HCT116 (cell line): ENCODE measurements at places on chromosomes 5 and 9. TPM values are rescaled to one million over a fixed set of nuclear protein-coding genes. Genes with fewer than 3 reads are reported as not detected.

The ADAMTS2 gene
- 3.9 TPM for total RNA-seq

The SLCO6A1 gene
- 0.69 TPM for total RNA-seq

The DRD1 gene
- total RNA-seq, result 0.54 TPM

The MEIKIN gene
- total RNA-seq, result not detected

- peak; percentile 76 for DNase-seq
Measured at GRCh38 chr5:137220523-137220927, 278.6 kb downstream of the SPOCK1 start.

GRCh38 chr9:21656776-21657674 lies 145.4 kb upstream of the MTAP start:
- no peak for DNase-seq

DNA sequence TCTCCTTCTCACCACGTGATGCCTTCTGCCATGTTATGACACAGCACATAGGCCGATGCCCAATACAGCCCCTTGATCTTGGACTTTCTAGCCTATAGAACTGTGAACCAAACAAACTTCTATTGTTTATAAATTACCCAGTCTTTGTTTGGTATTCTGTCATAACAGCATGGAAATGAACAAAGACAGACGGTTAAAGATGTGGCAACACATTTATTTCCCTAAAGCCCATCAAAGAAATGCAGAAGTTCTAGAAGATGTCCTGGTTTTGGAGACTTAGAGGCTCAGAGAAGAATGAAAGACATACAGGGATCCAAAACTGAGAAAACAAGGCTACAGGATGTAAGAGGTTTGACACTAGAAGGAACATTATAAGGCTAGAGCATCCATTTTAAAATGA lies 600.8 kb upstream of the DAB2 start:
- DNase-seq, result no peak

DNA sequence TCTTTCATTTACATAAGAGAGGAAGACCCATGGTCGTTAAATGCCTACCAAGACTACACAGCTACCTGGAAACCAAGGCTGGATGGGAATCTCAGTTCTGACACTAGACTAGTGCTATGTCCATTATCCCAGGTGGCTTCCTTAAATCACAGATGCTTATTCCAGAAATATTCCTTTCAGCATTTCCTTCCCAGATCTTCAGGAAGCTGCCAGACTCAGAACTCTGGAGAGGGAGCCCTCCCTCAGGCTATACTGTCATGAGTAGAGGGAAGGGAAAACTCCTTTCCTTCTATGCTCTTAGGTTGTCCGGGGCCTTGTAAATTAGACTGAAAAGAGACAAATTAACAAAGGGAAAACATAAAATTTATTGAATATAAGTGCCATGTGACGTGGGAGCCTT lies 20.8 kb downstream of the FREM1 start:
- no peak for DNase-seq

DNA sequence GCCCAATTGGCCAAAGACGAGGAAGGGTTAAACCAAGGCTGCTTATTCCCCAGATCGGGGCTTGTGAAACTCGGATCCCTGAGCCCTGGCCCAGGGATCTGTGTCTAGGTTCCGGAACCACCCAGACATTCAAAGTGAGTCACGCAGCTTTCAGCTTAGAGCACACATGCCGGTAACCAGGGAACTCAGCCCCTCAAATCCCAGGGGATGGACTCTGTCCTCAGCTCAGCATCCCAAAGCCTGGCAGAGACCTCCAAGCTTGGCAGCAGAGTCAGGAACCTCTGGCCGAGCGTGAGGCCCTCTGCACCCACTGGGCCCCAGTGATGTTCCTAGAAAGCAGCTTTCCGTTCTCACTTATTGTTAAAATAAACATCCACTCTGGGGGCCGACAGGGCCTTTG lies 5.1 kb downstream of the PNPLA7 start:
- DNase-seq, result no peak

- no peak for DNase-seq
Measured at GRCh38 chr9:135815830-135816650, 91.3 kb downstream of the CAMSAP1 start.

GRCh38 chr9:131198041-131198715 lies 72.8 kb downstream of the NUP214 start:
- no peak for DNase-seq

- DNase-seq, result no peak
Measured at GRCh38 chr9:8143677-8144076, 344.1 kb upstream of the DMAC1 start.

- no peak for DNase-seq
Measured at GRCh38 chr5:50715001-50715400, 48.6 kb downstream of the PARP8 start.

GRCh38 chr5:54404568-54404967 lies 50.9 kb upstream of the HSPB3 start:
- no peak for DNase-seq

- DNase-seq, result no peak
Measured at GRCh38 chr9:125330587-125330986, 69.0 kb downstream of the GAPVD1 start.
